ENCODE measurements at places on chromosomes 1 and 21. TPM values are rescaled to one million over a fixed set of nuclear protein-coding genes. Genes with fewer than 3 reads are reported as not detected.

CXADR gene
- not detected for total RNA-seq

CRYBG2 gene
- not detected for total RNA-seq

EFNA4 gene
- 8.7 TPM for total RNA-seq

VHLL gene
- total RNA-seq, result not detected

RPTN gene
- not detected for total RNA-seq

FMO5 gene
- total RNA-seq, result 0.38 TPM

NHLH1 gene
- total RNA-seq, result 0.13 TPM

GRCh38 chr1:7373251-7373650, 397.8 kb upstream of the VAMP3 start:
- DNase-seq, result no peak

DNA sequence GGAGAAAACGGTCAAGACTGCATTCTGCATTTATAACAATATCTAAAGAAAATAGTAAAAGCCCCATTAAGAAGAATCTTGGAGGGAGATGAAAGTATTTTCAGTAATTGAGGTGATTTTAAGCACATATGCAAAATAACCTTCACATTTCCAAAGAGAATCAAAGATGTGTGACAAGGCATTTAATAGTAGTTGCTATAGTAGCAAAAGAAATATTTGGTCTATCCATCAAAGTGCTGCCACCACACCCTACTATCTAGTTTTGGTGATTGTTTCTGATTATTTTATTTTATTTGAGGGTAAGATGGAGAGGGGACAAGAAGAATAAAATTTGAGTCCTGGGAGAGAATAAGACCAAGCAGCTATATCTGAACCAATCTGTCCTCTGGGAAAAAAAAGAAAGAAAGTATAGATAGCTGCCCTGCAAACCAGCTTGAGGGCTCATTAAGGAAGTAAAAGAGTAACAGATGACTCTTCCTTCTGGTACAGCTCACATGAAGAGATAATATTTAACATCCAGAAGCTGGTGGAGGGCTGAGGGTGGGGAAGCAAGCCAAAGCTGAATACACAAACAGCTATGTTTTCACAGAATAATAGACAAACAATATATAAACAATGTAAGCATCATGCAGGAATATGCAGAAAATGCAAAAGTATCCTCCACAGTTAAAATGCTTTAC, 47.2 kb upstream of the RASAL2 start:
- no peak for DNase-seq

DNA sequence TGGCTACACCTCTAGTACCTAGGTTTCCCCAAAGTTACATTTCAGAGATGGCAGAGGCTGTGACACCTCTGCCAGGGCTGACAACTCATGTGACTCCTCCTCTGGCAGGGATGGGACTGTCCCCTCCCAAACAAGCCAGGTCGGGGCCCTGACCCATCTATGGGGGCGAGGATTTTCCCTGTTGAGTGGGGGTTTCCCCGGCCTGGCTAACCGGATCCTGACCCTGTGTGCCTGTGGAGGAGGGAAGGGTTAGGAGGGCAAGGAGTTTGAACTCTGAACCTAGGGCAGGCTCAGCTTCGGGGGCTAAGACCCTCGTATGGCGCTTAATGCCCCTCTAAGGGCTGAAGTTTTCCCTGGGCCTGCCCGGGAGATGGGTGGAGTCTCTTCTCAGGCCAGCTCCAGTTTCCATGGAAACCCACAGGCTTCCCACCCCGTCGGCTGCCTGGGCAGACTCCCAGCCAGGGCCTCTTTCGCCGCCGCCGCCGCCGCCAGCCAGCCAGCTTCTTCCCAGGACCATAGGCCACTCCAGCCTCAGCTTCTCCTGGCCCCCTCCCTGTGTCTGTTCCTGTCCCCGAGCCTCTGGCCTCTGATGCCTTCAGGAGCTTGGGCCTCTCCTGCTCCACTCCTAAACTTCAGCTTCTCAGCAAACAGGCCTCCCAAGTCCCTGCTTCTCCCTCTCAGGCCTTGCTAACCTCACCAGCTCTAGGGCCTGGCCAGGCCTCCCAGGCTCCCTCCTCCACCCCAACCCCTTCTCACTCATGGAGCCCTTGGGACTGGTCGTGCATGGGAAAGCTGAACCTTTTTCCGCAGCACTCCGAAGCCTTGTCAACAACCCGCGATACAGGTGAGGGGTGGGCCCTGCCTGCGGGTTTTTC, at the start of gene BTBD19:
TSS of gene BTBD19 (plus strand) at position 461 of the 875 bp plus-strand sequence. CDS start at position 759, 298 bp downstream.
- peak; percentile 84 for DNase-seq

GRCh38 chr1:9271283-9271682, 21.4 kb upstream of the SPSB1 start:
- DNase-seq, result no peak

GRCh38 chr1:35340519-35340918, 72.0 kb downstream of the ZMYM4 start:
- DNase-seq, result no peak

DNA sequence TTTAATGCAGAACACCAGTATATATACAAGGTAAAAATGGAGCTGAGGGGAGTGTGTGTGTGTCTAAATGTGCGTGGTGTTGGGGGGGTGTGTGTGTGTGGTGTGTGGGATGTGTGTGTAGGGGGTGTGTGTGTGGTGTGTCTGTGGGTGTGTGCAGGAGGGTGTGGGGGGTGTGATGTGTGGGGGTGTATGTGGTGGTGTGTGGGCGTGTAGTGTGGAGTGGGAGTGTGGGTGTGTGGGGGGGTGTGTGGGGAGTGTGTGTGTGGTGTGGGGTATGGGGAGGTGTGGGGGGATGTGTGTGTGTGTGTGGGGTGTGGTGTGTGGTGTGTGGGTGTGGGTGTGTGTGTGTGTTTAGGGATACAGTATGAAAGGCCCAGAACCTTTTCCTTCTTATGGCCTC, 202.3 kb upstream of the CACYBP start:
- no peak for DNase-seq

GRCh38 chr1:52356818-52357355, 9.1 kb downstream of the CC2D1B start:
- no peak for DNase-seq

DNA sequence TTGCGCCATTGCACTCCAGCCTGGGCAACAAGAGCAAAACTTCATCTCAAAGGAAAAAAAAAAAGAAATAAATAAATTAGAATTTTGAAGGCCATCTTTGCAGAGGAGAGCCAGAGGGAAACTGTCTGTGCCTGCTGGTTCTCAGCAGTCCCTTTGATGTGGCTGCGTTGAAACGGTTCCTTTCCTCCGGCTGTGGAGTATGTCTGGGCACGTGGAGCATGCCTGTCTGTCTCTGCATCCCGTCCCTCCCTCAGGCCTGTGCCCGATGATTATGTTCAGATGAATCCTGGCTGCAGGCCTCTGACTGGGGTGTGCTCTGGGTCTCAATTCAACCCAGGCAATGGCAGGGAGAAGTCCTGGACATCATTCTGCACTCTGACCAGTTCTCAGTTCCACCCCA, 33.4 kb downstream of the KIAA1614 start:
- DNase-seq, result no peak

GRCh38 chr1:77831566-77831965, 52.1 kb downstream of the MIGA1 start:
- peak; percentile 21 for DNase-seq

- no peak for DNase-seq
Measured at GRCh38 chr1:92473781-92474495, 12.8 kb downstream of the GFI1 start.

- no peak for DNase-seq
Measured at GRCh38 chr1:229835226-229835625, 209.2 kb downstream of the URB2 start.

DNA sequence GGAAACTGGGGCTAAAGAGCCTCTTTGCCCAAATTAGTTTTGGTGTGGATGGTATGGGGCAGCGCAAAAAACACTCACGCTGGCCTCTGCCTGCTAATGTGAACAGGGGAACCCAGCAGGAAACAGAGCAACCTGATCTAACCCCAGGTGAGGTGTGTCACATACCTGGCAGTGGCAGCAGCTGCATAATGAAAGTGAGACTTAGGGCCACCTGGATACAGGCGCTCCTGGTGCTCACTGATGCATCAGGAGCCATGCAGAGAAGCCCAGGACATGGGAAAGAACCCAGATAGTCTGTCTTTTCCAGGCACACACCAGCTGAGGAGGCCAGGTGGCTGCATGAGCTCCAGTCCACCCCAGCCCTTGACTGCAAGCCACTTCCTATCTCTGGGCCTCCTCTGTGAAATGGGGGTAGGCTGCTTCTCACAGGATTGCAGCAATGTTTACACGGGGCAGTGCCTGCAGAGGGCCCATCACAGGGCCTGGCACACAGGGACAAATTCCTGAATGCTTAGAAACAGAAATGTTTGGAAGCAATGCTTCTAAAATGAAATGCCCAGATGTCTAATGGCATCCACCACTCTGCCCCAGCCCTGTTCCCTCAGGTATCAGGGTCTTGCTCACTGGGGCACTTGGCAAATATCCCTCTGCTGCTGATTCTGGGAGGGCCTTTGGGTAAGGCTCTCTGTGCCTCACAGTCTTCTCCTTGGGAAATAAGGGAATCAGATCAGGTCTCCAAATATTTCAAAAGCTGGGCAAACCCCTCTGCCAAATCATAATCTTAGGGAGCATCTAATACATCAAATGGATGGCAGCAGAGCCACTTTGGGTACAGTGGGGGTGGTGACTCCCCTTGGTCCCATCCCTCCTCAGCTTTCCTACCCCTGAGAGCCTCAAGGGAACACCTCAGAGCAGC, 19.9 kb downstream of the DHCR24 start:
- no peak for DNase-seq

- DNase-seq, result no peak
Measured at GRCh38 chr1:42746436-42747105, 6.5 kb upstream of the CLDN19 start.

- DNase-seq, result no peak
Measured at GRCh38 chr1:85198864-85199263, 2.0 kb downstream of the SYDE2 start.

- DNase-seq, result no peak
Measured at GRCh38 chr1:90509225-90510048, 207.7 kb downstream of the BARHL2 start.

- no peak for DNase-seq
Measured at GRCh38 chr21:17461582-17461981, 51.3 kb upstream of the CXADR start.

DNA sequence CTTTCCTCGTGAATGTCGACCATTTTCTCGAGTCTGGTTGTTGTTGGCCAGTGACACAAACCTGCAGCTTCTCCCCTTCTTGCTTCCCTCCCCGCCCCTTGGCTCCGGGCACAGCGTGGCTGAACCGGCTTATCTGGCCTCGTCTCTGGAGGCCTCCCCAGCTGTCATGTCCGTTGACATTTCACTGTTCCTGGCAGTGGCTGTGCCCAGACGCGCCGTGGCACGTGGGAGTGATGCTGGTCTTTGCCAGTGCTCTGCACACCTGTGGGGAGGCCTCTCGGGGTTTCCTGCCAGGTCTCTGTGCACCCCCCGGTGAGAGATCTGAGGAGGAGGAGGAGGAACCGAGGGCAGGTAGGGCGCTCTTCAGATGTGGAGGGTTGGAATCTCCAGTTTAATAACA, 23.7 kb downstream of the SKI start:
- DNase-seq, result peak; percentile 20

GRCh38 chr1:165598676-165599059, 32.4 kb upstream of the MGST3 start:
- no peak for DNase-seq

- DNase-seq, result no peak
Measured at GRCh38 chr1:21335750-21336224, 45.5 kb upstream of the ECE1 start.

- DNase-seq, result no peak
Measured at GRCh38 chr1:8714173-8714572, 103.3 kb downstream of the RERE start.

DNA sequence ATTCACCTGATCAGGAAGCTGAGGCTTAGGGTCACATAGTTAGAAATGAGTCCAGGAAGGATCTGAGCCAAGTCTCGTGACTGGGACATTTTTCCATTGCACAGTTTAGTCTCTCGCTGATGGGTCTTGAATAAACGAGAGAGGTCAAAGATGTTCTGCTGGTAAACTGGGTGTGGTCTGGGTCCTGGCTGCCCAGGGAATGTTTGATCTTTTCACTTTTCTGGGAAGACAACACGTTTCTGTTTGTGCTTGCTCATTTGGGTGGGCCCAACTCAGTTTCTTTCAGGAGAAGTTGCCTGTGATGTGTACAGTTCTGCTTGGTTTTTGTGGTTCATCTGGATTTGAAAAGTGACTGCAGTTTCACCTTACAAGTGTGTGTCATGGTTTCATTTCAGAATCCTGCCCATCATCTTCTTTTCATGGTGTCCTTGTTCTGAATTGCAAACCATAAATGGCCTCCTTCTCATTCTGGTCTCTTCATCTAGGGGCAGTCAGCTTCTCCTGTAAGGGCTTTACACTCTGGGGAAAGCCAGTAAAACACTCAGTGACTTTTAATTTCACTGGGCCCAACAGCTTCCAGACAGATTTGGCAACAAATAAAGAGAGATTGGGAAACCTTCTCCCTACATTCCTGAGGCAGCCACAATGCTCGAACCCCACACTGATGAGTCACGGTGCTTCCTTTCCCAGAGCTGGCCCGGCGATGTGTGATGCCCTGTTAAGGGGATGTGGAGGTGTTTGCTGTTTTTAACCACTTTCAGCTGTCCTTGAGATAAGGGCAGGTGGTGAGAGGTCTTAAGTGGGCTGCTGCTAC, 7.2 kb upstream of the TACSTD2 start:
- peak; percentile 98 for DNase-seq

DNA sequence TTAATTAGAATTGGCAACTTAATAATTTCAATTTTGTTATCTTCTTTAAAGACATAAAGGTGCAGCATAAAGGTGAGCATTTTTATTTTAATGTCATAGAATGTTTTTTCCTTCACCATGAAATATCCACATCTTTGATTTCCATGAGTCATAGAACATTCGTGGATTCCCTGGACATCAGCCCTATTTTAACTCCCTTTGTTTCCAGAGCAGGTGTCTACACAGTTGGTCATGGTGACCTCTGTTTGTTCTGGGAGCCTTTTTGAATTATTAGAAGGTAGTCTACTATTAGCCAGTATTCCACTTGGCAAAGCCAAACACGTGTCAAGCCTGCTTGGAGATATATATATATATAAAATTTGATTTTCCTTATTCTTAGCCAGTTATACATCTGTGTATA, 572.9 kb downstream of the LTN1 start:
- peak; percentile 39 for DNase-seq

GRCh38 chr1:18387307-18387706, 93.4 kb upstream of the KLHDC7A start:
- DNase-seq, result no peak

GRCh38 chr1:198264282-198264681, 107.5 kb downstream of the NEK7 start:
- DNase-seq, result no peak

- DNase-seq, result no peak
Measured at GRCh38 chr1:91703095-91703494, 182.9 kb downstream of the TGFBR3 start.

GRCh38 chr1:111989531-111990025, at the start of gene KCND3:
TSS of gene KCND3 (minus strand) at chr1:111989668.
- DNase-seq, result peak; percentile 1
